ENCODE measurements at places on chromosomes 5 and 9.

DNA sequence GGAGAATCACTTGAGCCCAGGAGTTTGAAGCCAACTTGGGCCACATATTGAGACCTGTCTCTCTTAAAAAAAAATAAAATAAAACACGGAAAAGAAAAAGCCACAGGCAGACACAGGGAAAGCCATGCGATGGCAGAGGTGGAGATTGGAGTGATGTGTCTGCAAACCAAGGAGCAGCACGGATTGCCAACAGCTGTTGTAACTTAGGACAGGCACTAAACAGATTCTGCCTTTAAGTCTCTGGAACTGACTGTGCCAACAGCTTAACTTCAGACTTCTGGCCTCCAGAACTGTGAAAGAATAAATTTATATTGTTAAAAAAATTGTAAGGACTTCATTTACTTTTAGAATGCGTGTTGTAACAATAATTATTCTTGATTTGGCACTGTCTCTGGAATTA lies 318.5 kb upstream of the CHD1 start:
- no peak for DNase-seq

DNA sequence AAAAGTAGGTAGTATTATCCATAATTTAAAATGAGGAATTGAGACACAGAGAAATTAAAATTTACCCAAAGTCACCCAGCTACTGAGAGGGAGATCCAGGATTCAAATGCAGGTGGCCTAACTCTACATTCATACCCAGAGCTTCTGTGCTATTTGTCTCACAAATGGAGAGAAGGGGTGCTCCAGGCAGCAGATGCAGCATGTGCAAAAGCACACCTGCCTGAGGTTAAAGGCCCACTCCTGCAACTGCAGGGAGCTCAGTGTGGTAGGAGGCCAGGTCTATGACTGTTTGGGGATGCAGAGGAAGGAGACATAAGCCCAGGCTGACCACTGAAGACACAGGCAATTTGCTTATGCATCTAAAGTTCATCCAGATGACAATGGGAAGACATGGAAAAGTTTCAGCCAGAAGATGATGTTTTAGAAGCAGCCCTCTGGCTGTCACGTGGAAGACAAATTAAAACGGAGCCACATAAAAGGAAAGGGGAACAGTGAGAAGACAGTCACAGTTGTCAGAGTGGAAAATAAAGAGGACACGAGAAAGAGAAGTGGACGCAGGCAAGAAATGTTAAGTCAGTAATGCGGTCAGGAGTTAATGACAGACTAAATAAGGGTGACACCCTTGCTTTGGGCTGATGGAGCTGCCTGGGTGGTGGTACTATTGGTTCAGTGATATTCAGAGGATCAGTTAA lies 214.7 kb downstream of the EBF1 start:
- no peak for DNase-seq

- no peak for DNase-seq
Observed at GRCh38 chr5:110951373-110951791, 120.1 kb upstream of the TSLP start.

GRCh38 chr5:112787896-112788295 lies 50.2 kb downstream of the APC start:
- no peak for DNase-seq

DNA sequence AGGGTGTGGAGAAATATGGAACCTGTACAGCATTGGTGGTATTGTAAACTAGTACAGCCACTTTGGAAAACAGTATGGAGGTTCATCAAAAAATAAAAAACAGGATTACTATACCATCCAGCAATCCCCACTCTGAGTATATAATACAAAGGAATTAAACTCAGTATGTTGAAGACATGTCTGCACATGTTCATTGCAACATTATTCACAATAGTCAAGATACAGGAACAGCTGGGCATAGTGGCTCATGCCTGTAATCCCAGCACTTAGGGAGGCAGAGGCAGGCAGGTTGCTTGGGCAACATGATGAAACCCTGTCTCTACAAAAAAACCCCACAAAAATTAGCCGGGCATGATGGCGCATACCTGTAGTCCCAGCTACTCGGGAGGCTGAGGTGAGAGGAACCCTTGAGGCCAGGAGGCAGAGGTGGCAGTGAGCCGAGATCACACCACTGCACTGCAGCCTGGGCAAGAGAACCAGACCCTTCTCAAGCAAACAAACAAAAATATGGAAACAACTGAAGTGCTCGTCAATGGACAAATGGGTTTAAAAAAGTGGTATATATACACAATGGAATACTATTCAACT lies 63.6 kb downstream of the TMEM174 start:
- DNase-seq = no peak

GRCh38 chr5:157845914-157846598 lies 12.9 kb downstream of the CLINT1 start:
- DNase-seq = no peak

DNA sequence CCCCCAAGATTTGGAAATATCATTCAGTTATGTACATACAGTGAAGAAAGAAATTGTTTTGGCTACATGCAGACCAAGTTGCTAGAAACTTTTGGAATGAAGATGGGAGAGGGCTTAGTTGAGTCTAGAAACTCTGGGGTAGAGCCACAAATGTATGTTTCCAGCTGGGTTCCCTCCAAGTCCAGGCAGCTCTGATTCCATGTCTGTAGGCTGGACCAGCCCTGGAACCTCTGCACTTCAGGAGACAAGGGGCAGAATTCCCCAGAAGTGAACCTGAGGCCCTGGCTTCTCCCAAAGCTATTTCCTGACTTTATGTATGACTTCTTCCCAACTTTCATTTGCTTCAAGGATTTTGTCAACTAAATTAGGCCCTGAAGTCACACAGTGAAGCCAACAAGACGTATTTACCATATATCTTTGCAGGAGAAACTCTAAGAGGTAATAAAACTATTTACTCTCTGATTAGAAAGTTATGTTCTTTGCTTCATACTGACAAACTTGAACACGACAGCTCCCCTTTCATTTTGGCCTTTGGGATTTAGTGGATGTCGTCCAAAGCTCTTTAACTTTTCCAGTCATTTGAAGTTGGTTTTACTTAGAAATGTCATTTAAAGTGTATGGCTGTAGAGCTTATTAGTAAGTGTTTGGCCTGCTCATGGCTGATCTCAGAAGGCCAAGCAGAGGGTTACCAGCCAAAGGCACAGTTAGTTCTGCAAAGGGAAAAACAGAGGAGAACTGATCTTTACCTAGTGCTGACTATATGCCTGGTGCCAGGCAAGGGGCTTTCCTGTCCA lies 152.0 kb upstream of the SLC28A3 start:
- DNase-seq = no peak

- DNase-seq = no peak
Observed at GRCh38 chr5:56413546-56413945, 180.4 kb upstream of the ANKRD55 start.

GRCh38 chr5:164053123-164053522 lies 547.7 kb downstream of the MAT2B start:
- DNase-seq = no peak

- DNase-seq = no peak
Observed at GRCh38 chr9:114538241-114538640, 33.0 kb upstream of the WHRN start.

GRCh38 chr9:35686222-35687203 lies 3.2 kb downstream of the TPM2 start:
- DNase-seq = no peak

DNA sequence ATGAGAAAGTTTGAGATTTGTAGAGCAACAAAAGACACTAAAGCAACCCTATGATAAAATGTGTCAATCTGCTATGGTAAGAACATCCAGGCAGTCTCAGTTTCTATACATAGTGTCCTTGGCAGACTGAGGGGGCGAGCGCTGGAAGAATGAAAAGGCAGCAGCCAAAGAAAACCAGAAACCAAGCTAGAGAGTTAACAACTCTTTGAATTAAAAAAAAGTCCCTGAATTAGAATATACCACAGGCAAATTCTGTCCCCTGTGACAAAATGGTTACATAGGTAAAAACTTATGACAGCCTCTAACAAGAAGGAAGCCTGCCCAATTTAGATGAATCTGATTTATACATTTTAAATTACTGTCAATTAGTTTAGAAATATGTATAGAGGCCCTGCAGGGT lies 106.7 kb downstream of the OXCT1 start:
- no peak for DNase-seq

DNA sequence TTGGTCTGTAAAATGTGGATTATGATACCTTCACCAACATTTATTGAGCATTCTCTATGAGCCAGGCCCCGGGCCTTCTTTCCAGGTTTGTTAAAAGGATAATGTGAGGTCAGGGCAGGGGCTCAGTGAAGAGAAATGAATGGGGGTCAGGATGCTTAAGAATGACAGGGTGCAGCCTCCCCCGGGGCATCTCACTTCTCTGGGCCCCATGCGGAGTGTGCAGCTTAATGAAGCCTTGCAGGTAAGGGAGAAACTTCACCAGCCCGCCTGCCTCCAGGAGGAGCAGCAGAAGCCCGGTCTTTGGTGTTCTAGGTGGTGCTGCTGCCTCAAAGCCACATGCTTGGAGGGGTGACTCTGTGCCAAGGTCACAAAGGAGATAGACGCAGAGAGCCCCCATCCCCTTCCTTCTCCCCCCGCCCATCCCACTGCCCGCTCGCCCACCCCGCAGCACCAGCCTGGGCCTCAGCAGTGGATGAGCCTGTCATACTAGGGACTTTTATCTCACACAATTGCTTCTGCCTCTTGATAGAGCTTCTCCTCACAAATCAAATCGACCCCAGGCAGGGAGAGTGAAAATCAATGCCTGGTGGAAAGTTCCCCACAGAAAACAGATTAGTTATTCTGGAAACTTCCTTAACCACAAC lies 244.8 kb downstream of the PBX3 start:
- no peak for DNase-seq

DNA sequence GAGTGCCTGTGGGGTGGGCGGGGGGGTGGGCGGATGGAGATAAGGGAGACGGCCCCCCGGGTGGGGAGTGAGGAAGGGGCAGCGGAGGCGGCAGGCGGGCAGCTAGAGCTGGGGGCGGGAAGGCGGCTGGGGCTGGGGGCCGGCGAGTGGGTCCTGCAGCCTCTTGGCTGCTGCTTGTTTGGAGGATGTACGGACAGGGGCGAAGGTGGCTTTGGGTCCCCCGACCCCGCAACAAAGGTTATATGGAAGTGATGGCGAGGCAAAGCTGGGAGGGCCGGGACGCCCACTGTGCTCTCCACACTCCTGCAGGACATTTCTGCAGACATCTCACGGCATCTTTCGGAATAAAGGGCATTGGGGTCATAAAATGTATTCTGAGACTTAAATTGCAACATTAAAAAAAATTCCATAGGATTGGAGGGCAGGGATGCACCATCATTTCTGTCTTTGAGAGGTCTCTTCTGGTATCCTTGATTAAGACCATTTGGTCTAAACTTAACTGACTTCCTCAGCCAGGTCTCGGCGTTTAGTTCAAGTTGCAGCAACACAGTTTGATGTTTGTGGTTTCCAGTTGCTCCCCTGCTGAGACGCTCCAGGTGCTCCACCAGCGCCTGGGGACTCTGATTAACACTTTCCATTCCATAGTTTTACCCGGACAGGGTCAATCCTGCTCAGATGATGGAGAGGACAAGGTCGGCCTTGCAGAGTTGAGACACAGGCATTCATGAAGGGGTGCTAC lies 101.6 kb upstream of the SSBP2 start:
- DNase-seq = no peak

DNA sequence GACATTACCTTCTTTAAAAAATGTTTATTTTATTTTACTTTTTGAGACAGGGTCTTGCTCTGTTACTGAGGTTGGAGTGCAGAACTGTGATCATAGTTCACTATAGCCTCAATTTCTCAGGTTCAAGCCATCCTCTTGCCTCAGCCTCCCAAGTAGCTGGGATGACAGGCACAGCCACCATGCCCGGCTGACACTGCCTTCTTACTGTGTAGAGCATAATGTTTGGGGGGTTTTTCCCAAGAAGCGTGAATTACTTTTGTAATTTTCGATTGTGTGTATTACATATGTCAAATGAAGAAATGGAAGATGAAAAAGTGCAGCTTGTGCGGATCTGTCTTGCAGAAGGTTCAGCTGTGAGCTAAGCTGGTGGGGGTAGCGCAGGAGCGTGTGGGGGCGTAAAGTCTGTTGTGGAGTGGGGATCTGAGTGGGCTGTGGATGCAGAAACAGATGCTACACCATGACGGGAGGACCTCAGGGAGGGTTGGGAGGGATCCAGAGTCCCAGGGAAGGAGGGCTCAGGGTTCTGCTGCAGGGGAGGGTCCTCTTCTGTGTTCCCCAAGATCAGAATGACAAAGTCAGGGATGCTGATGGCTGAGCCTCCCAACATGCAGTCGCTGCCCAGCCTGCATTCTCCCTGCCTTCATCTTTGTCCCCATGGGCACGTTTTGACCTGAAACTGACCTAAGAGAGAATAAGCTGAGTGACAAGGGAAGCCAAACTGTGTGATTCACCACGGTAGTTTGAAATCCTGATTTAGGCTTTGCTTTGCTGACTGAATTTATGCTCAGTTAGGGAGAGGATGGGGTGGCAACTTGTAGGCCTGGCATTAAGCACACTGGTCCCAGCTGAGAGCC lies 6.8 kb upstream of the ANKRD33B start:
- no peak for DNase-seq

GRCh38 chr5:36311956-36312355 lies 10.3 kb upstream of the RANBP3L start:
- no peak for DNase-seq

DNA sequence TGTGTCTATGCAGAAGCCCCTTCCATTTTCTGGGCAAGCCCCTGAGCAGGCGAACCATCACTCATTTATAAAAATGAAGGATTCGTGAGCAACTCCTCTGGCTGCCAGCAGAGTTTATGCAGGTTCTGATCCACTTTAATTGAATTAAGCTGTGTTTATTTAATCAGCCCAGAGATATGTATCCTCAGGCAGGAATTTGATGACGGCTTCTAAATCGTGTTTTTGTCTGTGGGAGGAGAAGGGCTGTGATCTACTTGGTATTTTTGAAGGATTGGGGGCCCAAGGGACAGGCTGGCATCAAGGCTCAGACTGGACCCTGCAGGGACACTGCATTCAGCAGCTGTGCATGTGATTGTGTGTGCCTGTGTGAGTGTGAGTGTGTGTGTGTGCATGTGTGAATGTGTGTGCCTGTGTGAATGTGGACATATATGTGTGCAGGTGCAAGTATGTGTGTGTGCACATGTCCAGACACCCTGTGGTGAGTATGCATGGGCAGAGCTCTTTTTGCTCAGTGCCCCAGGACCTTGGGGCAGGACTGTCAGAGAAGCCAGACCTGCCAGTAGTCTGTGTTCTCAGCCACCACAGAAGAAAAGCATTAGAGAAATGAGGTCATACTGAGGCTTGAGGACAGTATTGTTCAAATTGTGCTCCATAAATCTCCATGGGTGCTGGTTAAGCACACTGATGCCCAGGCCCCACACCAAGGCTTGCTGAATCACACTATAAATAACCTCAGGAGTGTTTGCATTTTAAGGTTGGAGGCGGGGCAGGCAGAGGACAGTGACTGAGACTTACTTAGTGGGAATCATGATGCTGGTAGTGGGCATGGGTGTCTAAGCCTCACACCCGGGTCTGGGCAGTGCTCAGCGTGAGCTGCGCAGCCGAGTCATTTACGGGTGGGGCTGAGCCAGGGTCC lies 164.0 kb downstream of the CARTPT start:
- no peak for DNase-seq

All from stimulated activated CD4-positive, alpha-beta T cell treated with anti-CD3 and anti-CD28 coated beads, Interleukin-12 subunit alpha, Interleukin-12 subunit beta, amount 100 ng/mL, for 4 hours (primary cell).